Cardiac muscle cell (in vitro differentiated cells and primary cell): ENCODE measurements at places on chromosomes 7 and 10.
A peak's percentile ranks its signal among the peaks of the same experiment; 100 is the strongest.

GRCh38 chr10:77175631-77176222 lies 461.9 kb downstream of the KCNMA1 start:
- DNase-seq, result no peak

GRCh38 chr7:138370956-138371355 lies 89.1 kb upstream of the TRIM24 start:
- DNase-seq, result peak; percentile 44

GRCh38 chr7:128136215-128136597 lies 104.9 kb upstream of the LEP start:
- no peak for DNase-seq

DNA sequence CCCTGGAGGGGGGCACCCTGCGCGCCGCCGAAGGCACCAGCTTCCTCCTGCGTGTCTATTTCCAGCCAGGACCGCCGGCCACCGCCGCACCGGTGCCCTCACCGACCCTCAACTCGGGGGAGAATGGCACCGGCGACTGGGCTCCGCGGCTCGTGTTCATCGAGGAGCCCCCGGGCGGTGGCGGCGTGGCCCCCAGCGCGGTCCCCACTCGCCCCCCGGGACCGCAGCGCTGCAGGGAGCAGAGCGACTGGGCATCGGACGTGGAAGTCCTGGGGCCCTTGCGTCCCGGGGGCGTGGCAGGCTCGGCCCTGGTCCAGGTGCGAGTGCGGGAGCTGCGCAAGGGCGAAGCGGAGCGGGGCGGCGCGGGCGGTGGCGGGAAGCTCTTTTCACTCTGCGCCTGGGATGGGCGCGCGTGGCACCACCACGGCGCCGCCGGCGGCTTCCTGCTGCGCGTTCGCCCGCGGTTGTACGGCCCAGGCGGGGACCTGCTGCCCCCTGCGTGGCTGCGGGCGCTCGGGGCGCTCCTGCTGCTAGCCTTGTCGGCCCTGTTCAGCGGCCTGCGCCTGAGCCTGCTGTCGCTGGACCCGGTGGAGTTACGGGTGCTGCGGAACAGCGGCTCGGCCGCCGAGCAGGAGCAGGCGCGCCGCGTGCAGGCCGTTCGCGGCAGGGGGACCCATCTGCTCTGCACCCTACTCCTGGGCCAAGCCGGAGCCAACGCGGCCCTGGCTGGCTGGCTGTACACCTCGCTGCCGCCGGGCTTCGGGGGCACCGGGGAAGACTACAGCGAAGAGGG lies 594 bp downstream of the CNNM1 start:
- peak; percentile 69 for DNase-seq

- DNase-seq, result peak; percentile 14
Measured at GRCh38 chr7:21642422-21642821, 99.6 kb downstream of the DNAH11 start.

- DNase-seq, result no peak
Measured at GRCh38 chr7:31875424-31875823, 188.4 kb downstream of the PPP1R17 start.

GRCh38 chr7:37212556-37212955 lies 236.1 kb downstream of the ELMO1 start:
- DNase-seq, result peak; percentile 45

- DNase-seq, result no peak
Measured at GRCh38 chr10:64113792-64114191, 592.6 kb downstream of the REEP3 start.

DNA sequence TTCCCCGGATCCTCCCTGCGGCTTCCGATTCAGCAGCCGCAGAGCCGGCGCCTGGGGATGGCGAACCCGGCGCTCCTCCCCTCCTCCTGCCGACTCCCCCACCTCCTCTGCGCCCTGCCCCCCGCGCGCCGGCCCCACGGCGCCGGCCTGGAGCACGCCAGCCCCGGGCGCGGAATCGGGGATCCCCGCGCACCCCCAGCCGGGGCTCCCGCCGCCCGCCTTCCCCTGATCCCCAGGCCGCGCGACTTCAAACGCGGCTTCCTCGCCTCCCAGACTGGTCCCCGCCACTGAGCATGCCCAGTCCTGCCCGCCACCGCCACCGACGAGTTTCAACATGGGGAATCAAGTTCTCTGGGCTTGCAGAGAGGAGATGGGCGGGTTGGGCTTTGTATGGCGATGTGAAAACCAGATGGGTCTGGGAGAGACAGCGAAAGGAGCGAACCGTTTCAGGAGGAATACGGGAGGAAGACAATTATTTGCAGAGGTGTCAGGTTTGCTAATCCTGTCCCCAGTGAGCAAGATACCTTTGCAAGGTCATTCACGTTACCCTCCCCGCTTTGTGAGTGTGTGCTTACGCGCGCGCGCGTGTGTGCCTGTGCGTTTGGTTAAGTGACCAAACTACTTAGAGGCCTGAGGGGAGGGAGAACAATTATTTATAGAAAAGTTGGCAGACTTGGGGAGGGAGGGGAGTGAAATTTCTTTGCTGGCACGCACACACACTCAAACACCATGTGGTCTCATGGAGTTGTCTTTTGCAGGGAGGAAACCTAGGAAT lies at the start of gene PANK1:
PANK1 (minus strand) TSS at position 276 of the 775 bp plus-strand sequence. CDS start 351 bp downstream, outside the sequence.
- DNase-seq, result peak; percentile 85

DNA sequence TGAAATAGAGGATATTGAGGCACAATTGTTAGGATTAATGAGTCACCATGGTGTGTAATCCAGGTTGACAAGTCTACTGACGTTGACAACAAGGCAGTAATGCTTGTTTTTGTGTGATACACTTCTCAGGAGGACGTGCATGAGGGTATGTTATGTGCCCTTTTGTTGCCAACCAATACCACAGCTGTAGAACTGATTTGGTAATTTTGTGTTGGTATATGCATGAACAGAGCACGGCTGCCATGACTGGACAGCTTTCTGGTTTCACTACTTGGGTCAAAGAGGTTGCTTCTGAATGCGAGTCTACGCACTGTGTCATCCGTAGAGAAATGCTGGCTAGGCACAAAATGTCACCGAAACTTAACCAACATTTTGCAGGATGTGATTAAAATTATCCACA lies 32.9 kb downstream of the PHTF2 start:
- no peak for DNase-seq

DNA sequence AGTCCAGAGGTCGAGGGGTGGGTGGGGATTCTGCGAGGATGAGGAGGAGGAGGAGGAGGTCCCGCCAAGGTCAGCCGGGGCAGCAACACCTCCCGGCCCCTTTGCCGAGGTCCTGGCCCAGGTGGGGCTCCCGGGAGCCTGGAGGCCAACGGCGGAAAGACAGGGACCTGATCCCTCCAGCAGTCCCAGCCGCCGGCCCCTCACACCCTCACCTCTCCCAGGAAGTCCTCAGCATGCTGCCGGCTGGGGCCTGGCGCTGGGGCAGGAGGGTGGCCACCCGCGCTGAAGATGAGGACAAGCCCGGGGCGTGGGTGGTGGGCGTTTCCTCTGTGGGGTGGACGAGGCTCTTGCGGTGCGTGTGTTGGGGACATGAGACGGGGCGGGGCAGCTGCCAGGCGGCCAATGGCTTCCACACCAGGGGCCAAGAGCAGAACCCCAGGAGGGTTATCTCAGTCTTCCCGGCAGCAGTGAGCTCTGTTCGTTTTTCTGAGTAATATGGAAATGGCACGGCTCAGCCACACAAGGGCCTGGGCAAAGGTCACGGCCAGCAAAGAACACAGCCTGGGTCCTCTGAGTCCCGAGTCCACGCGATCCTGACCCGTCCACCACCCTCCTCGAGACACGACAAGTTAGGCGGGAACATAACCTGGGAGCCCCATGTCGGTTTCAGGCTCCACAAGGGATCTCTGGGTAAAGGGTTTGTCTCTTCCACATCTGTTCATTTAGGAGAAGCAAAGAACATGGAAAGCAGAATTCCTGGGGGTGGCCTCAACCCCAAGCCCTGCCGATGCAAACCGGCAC lies 82.9 kb upstream of the PDGFA start:
- no peak for DNase-seq

DNA sequence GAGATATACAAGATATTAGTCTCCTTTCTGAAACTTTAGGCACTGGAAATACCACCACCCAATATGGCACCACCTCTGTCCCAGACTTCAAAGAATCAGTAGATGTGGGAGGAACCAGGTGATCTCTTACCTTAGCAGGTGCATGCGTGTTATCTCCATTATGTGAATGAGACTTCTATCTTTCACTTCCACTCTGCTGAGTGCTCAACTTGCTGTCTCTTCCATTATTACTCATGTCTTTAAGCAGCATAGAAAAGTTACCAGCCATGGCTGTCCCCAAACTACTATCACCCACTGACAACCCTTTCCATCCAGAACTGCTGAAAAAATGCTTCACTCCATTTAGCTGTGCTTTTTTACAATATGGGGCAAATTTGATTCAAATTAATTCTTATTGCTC lies 101.5 kb upstream of the PRSS1 start:
- no peak for DNase-seq

DNA sequence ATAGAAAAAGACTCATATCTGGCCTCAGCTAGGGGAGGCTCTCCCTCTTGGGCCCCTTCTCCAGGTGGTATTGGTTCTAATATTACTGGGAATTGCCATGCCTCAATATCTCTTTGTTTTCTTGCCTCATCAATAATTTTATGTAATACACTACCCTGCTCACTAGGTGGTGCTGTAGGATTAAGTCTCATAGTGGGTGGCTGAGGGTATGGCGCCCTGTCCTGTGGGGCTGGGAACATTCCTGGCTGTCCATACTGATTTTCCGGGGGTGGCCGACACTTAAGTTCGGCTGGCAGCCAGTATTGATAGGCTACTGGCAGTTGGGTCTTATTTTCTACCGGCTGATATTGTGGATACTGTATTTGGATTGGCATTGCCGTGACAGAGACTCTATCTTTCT lies 9.0 kb upstream of the TAS2R3 start:
- peak; percentile 28 for DNase-seq

- DNase-seq, result no peak
Measured at GRCh38 chr7:88217675-88218428, 2.0 kb downstream of the SRI start.

DNA sequence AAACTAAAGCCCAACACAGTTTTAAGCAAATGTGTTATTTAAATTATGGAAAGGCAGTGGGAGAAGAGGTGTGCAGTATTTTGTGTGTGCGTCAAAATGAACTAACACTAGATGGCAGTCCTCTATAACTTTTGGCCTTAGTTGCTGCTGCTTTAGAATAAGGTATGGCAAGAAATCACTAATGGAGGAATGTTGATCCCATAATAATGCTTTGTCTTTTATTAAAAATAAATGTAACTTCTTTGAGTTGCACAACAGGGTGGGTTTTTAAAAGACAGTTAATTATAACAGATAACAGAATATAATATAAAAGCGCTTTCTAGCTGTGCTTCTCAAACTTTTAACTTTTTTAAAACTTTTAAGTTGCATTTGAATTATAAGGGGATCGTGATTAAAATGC lies 56.4 kb downstream of the BBS9 start:
- DNase-seq, result peak; percentile 71

- no peak for DNase-seq
Measured at GRCh38 chr10:10811562-10811961, 206.1 kb upstream of the CELF2 start.

- DNase-seq, result no peak
Measured at GRCh38 chr10:17128261-17128660, 1.4 kb downstream of the CUBN start.

DNA sequence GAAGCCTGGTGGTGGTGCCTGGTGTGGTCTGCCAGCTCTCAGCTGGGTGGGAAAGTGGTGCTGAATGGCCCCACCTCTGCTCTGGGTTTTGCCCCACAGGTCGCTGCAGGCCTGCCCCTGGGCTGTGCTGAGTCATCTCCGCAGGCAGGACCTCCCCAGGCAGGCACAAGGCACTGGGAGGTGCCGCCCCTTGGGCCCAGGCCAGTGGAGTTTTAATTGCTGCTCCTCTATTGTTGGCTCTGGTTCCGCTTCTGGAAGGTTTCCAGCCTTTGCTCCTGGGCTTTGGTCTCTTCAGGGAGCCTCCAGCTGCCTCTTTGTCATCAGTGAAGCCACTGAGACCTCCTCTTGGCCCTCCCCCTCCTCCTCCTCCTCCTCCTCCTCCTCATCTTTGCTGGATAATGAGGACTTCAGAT lies 180.3 kb upstream of the GRB10 start:
- DNase-seq, result peak; percentile 75

GRCh38 chr10:123139521-123140163 lies 3.9 kb downstream of the HMX3 start:
- peak; percentile 84 for DNase-seq

GRCh38 chr10:62044566-62044965 lies 143.1 kb downstream of the ARID5B start:
- no peak for DNase-seq

GRCh38 chr7:18655506-18655905 lies 160.0 kb downstream of the HDAC9 start:
- DNase-seq, result no peak

DNA sequence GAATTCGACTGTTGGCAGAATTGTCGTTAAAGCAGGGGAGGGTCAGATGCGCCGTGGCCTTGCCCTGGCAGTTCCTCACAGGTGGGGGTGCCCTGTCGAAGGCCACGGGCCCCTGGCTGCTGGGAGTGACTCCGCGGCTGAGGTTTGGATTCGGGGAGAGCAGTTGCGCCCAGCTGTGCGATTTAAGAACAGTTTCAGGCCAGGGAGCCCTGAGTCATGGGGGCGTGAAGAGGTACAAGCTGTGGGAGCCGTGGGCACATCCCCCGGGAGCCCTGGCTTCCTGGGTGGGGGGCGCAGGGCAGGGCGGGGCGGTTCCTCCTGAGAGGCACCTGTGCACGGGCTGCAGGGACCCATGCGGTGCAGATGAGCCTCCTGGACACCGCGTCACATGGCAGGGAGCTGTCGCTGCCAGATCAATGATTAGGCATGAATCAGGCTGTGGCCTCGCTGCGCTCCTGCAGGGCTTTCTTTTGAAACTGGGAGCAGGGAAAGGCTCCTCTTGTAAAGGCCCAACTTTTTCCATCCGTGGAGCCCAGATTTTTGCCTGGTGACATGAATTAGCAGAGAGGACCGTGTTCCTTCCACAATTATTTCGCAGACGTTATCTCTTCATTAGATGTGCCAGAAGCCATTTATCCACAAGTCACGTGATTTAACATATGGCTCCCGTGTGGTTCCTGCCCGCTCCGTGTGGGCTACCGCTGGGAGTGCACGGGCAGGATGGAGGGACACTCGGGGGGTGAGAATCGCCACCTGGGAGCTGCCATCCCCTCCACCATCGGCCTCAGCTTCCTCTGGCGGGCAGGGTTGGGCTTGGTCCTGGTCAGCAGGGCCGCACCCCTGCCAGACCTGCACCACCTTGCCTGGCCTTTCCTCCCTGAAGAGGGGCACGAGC lies 918 bp downstream of the PWWP2B start:
- no peak for DNase-seq

DNA sequence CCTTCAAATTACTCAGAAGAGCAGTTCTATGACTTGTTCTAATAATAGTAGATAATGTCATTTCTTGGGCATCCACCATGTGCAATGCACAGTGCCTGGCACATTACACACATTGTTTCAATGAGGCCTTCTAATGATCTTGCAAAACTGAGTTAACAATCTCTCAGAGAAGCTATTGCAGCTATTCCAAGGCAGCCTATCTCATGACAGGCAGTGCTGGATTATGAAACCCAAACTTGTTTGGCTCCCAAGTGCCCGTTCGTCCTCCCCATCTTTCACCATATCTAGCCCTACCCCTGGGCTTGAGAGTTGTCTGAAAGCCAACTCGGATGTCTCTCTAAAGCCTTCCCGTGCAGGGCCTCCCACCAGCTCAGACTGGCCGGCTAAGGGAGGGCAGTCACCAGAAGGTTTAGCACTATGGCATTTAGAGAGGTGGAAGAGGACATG lies 405.1 kb downstream of the PLXNA4 start:
- no peak for DNase-seq

GRCh38 chr7:2687881-2688318 lies at the start of gene AMZ1:
Gene AMZ1, plus strand, starts transcription at chr7:2688202. Its CDS starts 12,250 bp downstream, at chr7:2700452.
- no peak for DNase-seq
